ENCODE measurements at places on chromosomes 5 and 9. TPM values are rescaled to one million over a fixed set of nuclear protein-coding genes. Genes with fewer than 3 reads are reported as not detected.
A peak's percentile ranks its signal among the peaks of the same experiment; 100 is the strongest.

SLC36A2 gene
- not detected for total RNA-seq

DNA sequence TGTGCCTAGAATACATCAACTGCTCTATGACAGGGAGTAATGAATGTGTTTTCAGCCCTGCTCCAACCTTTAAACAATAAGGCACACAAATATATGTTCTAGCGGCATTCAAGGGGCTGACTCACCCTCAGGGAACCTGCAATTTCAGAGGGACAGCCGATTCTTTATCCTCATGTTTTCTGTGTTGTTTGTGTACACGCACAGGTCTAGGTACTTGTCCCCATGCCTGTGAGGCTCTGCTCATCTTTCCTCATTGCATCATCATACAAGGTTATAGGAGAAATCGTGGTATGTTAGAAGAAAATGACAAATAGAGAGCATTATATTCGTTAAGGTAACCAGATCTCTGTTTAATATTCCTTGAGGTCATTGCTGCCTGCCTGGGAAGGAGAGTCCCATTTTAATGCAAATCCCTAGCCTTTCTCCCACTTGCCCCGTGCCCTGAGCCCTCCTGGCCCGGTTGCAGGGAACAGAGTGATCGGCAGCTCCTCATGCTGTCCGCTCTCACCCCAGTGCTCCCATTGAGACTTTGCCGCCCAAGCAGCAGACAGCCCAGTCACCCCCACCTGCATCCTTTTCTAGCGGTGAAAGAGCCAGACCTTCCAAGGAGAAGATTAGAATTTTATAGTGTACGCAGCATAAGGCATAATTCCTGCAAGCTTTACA, 14.6 kb downstream of the MAP1B start:
- peaks cover 54% of the 10 kb centered on the region for H3K36me3 ChIP-seq
- H3K27me3 ChIP-seq, result no peaks in the 10 kb centered on the region
- H3K4me1 ChIP-seq, result peaks cover 12% of the 10 kb centered on the region

DNA sequence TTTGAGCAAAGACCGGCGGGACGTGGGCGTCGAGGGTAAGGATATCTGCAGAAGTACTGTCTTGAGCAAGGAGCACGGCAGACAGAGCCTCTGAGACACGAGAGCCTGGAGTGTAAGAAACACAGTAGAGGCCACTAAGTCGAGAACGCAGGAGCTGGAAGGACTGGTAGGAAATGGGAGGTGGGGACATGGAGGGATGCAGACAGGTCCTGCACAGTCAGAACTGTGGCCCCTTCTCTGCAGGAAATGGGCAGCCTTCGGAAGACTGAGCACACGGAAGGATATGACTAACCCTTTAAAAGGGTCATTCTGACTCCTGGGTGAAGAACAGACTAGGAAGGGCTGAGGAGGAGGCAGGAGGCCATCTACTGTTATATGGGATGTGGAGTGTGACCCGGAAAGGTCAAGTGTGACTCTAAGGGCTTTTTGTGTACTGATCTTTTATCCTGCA, 1.4 kb upstream of the CAMSAP1 start:
- H3K27me3 ChIP-seq, result no peaks in the 10 kb centered on the region
- DNase-seq, result no peak
- peaks cover 3% of the 10 kb centered on the region for H3K36me3 ChIP-seq
- no peak overlapping the region for H3K27ac ChIP-seq
- H3K4me1 ChIP-seq, result peaks cover 28% of the 10 kb centered on the region
- H3K4me3 ChIP-seq, result no peak overlapping the region

- no peaks in the 10 kb centered on the region for H3K36me3 ChIP-seq
- DNase-seq, result no peak
- peak overlapping the region; percentile 36 for H3K27ac ChIP-seq
- no peaks in the 10 kb centered on the region for H3K27me3 ChIP-seq
- peaks cover 11% of the 10 kb centered on the region for H3K4me1 ChIP-seq
Observed at GRCh38 chr9:91187311-91187964, 174.3 kb downstream of the AUH start.

GRCh38 chr9:76464706-76465105, 5.7 kb downstream of the GCNT1 start:
- no peak overlapping the region for H3K27ac ChIP-seq
- H3K4me3 ChIP-seq, result no peak overlapping the region
- H3K4me1 ChIP-seq, result no peaks in the 10 kb centered on the region
- no peak for DNase-seq

GRCh38 chr9:71985297-71985911, 74.0 kb downstream of the C9orf85 start:
- no peak overlapping the region for H3K4me3 ChIP-seq
- no peak for DNase-seq

GRCh38 chr9:38708759-38709158, 11.2 kb downstream of the FAM240B start:
- no peak overlapping the region for H3K27ac ChIP-seq
- no peaks in the 10 kb centered on the region for H3K27me3 ChIP-seq
- DNase-seq, result no peak
- H3K4me1 ChIP-seq, result no peaks in the 10 kb centered on the region
- H3K36me3 ChIP-seq, result no peaks in the 10 kb centered on the region

OR1L8 gene
- total RNA-seq, result not detected

GRCh38 chr9:112777914-112778313, 27.4 kb downstream of the SNX30 start:
- no peak for DNase-seq
- H3K4me3 ChIP-seq, result no peak overlapping the region
- H3K36me3 ChIP-seq, result no peaks in the 10 kb centered on the region

- no peaks in the 10 kb centered on the region for H3K27me3 ChIP-seq
- H3K4me3 ChIP-seq, result no peak overlapping the region
- no peaks in the 10 kb centered on the region for H3K36me3 ChIP-seq
- no peak overlapping the region for H3K27ac ChIP-seq
- H3K4me1 ChIP-seq, result no peaks in the 10 kb centered on the region
- DNase-seq, result no peak
Observed at GRCh38 chr5:92674321-92674720, 906.7 kb downstream of the NR2F1-AS1 start.

ABLIM3 gene
- 141 TPM for total RNA-seq

- H3K4me1 ChIP-seq, result no peaks in the 10 kb centered on the region
- H3K4me3 ChIP-seq, result no peak overlapping the region
- no peaks in the 10 kb centered on the region for H3K27me3 ChIP-seq
- H3K36me3 ChIP-seq, result no peaks in the 10 kb centered on the region
Observed at GRCh38 chr9:104009826-104010225, 84.3 kb upstream of the SMC2 start.

SHISAL2B gene
- total RNA-seq, result not detected

DNA sequence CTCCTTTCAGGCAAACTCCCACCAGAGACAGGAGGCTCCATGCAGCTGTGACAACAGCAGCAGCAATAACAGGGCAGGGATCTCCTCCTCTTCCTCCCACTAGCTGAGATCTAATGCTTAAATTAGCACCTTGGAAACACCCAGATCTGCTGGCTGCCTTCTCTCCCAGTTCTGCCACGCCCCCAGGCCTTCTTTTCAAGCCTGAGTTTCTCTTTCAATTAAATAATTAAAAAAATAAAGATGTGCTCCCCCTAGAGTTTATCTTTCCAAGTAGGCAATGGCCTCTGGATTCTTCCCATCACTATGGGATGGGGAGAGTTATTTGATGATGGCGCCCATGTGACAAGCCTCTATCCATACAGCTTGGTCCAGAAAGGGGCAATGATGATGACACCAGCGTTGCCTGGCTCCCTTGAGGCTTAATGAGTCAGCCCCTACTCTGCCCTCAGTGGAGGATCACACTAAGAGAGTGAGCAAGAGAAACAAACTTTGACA, 3.8 kb downstream of the FAM219A start:
- H3K27me3 ChIP-seq, result no peaks in the 10 kb centered on the region
- peaks cover 80% of the 10 kb centered on the region for H3K4me1 ChIP-seq
- peak; percentile 51 for DNase-seq
- peak overlapping the region; percentile 65 for H3K27ac ChIP-seq
- H3K36me3 ChIP-seq, result no peaks in the 10 kb centered on the region

DNA sequence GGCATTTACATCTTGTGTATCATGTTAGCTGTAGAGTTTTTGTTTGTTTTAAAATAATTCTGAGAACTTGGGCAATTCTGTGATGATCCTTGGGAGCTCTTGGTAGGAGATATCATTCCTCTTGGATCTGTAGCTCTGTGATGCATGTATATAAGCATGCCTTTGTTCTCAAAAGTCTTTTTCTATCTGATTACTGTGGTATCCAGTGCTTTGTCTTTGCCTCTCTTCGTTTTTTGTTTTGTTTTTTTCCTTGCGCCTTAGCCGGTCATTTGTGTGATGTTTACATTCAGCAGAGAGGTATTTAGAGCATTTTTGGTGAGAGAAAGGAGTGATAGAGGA, 110.0 kb downstream of the PAM start:
- H3K4me3 ChIP-seq, result peak overlapping the region; percentile 77
- no peaks in the 10 kb centered on the region for H3K27me3 ChIP-seq
- H3K36me3 ChIP-seq, result no peaks in the 10 kb centered on the region
- peak overlapping the region; percentile 88 for H3K27ac ChIP-seq

DNA sequence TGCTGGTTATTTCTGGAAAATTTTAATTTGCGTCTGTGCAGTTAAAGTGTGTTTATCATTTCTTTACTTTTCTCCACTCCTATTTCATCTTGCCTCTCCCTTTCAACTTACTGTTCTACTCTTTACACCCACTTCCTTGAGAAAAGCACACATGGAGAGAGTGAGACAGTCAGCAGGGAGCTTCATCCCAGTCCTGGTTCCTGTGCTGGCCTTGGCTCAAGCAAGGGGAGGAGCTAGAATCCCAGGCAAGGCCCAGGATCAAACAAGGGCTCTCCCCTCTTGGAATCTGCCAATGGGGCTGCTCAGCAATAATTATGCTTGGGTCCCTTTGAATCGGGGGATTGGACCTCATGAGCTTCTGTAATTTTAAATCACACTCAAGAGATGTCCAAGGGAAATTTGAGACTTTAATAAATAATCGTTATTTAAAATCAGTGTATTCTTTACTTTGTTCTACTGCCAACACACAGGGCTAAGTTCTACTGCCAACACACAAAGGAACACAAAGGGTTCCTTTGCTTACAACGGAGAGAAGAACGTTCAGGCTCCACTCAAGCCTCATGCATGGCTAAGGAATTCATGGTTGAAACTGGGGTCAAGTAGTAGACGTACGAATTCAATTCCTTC, 439.3 kb upstream of the DAB2 start:
- no peaks in the 10 kb centered on the region for H3K27me3 ChIP-seq
- H3K4me1 ChIP-seq, result no peaks in the 10 kb centered on the region
- H3K4me3 ChIP-seq, result no peak overlapping the region
- no peak overlapping the region for H3K27ac ChIP-seq

TMEFF1 gene
- 0.53 TPM for total RNA-seq

GRCh38 chr5:141958113-141958512, at the start of gene PCDH12:
Gene PCDH12 (minus strand): TSS chr5:141958202. CDS start chr5:141957851, 351 bp downstream.
- H3K27me3 ChIP-seq, result no peaks in the 10 kb centered on the region
- H3K4me1 ChIP-seq, result peaks cover 40% of the 10 kb centered on the region
- DNase-seq, result peak; percentile 78
- H3K27ac ChIP-seq, result peak within 1 kb of the TSS; percentile 81
- H3K36me3 ChIP-seq, result no peaks in the 10 kb centered on the region

DNA sequence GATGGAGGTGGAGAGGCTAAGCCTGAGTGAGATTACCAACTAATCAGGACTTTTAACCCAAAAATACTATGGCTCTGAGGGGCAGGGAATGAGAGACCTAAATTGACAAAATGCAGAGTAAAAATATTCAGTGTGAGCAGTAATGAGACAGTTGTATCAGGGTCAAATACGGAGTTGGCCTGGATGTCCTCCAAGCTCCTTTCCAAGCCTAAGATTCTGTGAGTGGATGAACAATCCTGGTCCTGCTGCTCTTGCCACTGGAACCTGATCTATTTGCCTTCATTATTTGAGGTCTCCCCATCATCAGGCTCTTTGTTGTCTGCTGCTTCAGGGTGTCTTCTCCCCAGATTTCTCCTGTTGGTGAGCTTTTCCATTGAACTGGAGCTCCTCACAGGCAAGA, 1.1 kb downstream of the PDCD1LG2 start:
- peaks cover 46% of the 10 kb centered on the region for H3K4me1 ChIP-seq
- no peak for DNase-seq
- no peaks in the 10 kb centered on the region for H3K36me3 ChIP-seq
- peak overlapping the region; percentile 83 for H3K27ac ChIP-seq
- H3K4me3 ChIP-seq, result peak overlapping the region; percentile 37
- H3K27me3 ChIP-seq, result no peaks in the 10 kb centered on the region

DNA sequence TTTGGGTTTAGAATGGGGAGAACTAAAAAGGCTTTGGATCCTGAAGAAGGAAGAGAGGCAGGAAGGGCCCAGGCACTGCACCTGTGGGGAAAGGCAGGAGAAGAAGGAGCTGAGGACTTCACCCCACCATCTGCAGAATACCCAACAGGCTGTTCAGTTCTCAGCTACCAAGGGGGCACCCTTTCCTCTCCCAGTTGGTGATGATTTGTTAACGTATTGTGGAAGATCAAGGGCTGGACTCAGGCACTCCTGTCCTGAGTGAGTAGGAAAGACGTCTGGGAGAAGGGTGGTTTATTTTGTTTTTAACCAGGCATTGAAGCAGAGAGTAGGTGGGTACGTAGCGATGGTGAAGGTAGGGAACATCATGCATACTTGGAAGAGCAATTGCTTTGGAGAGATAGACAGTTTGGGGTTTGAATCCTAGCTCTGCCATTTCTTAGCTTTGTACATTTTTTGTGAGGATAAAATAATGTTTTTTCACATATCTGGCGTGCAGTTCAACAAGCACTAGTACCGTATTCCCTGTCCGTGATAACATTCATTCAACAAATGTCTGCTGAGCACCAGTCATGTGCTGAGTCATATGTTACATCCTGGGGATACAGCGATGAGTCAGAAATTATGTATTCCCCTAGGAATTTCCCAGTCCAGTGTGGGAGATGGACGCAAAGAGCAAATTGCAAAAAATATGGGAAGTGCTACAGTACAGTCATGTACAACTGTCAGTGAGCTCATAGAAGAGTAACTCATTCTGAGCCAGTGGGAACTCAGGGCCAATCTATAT, 2.1 kb downstream of the MSANTD3 start:
- H3K27ac ChIP-seq, result peak overlapping the region; percentile 17
- H3K4me1 ChIP-seq, result peaks cover 32% of the 10 kb centered on the region
- no peaks in the 10 kb centered on the region for H3K36me3 ChIP-seq
- H3K4me3 ChIP-seq, result no peak overlapping the region

DNA sequence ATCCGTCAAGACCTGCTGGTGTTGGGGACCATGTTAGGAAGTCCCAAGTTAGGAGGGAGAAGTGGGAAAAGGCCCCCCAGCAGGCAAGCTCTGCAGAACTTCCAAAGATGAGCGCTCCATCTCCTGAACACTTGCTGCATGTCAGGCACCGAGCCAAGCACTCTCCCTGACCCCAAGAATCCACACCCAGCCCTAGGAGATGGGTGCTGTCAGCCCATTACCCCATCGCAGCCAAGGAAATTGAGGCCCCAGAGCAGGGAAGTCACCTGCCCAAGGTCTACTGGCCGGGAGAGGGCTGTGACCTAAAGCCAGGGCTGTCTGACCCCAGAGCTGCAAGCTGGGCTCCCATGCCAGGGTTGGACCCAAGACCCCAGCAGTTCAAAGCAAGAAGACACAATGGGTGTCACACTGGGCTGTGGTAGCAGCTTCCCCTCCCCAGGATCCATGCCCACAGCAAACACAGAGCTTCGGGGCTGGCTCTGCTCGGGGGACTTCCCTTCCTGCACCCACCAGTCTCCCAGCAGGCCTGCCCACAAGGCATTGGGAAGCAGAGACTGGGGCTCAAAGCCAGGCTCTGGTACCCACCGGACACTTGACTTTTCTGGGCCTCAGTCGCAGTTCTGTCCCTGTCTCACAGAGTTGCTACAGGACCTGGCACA, 13.5 kb downstream of the EEIG1 start:
- H3K4me3 ChIP-seq, result no peak overlapping the region
- no peak for DNase-seq
- H3K27ac ChIP-seq, result peak overlapping the region; percentile 81
- peaks cover 77% of the 10 kb centered on the region for H3K4me1 ChIP-seq
- H3K27me3 ChIP-seq, result no peaks in the 10 kb centered on the region

All from heart left ventricle (tissue), 16 donors.